ENCODE measurements at places on chromosomes 5 and 9.

DNA sequence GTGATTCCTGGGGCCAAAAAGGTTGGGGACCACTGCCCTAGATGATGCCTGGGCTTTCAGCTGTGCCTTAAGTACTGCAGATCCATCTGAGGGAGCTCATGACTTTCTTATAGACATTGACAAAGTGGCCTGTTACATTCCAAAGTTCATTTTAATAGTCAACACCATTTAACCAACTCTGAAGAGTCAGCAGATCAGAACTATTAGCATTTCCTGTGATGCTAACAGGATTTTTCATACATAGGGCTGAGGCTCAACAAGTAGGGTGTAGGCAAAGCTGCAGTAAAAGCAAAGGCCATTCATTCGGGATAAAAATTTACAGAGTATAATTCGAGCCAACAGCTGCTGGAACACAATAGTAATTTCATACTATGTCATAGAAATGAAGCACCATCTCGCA, 105.4 kb downstream of the LPAR1 start:
- DNase-seq, result no peak
- H3K4me3 ChIP-seq, result no peak overlapping the region
- H3K4me1 ChIP-seq, result no peaks in the 10 kb centered on the region
- H3K27me3 ChIP-seq, result no peaks in the 10 kb centered on the region
- no peak overlapping the region for H3K27ac ChIP-seq

DNA sequence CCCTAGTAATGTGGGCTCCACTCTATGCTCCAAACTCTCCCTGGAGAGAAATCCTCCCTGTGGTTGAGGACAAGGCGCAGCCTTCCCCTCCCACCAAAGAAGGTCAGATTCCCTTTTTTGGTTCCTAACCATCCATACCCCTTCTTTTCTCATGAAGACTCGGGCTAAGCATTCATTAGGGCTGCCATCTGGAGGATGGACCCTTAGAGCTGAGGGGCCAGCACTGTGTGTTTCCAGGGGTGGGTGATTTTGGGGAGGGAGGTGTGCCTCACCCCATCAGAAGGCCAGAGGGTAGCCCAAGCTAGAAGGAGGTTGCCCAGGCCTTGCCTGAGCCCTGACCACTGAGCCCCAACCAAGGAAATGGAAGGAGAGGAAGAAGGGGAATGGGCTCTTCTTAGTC, 36.8 kb downstream of the TGFBI start:
- no peaks in the 10 kb centered on the region for H3K27me3 ChIP-seq
- no peak overlapping the region for H3K4me3 ChIP-seq
- no peaks in the 10 kb centered on the region for H3K4me1 ChIP-seq

DNA sequence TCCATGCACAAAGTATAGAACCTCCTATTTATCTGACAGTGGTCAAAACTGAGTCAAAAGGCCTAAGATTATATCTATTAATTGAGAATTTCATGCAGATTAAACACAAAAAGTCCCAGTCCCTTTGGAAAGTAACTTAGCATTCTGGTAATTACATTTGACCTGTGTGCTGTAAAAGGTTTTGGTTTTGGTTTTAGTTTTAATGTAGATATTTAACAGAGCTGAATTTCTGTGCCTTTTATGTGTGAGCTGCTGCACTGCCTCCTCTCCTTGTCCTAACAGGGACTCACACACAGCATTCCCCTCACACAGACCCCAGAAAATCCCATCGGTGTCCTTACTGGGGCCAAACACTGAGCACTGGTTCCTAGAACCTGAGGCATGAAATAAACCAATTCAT, 31.0 kb upstream of the FSD1L start:
- no peaks in the 10 kb centered on the region for H3K36me3 ChIP-seq
- no peak overlapping the region for H3K4me3 ChIP-seq
- DNase-seq, result no peak
- H3K27ac ChIP-seq, result no peak overlapping the region
- peaks cover 7% of the 10 kb centered on the region for H3K4me1 ChIP-seq

DNA sequence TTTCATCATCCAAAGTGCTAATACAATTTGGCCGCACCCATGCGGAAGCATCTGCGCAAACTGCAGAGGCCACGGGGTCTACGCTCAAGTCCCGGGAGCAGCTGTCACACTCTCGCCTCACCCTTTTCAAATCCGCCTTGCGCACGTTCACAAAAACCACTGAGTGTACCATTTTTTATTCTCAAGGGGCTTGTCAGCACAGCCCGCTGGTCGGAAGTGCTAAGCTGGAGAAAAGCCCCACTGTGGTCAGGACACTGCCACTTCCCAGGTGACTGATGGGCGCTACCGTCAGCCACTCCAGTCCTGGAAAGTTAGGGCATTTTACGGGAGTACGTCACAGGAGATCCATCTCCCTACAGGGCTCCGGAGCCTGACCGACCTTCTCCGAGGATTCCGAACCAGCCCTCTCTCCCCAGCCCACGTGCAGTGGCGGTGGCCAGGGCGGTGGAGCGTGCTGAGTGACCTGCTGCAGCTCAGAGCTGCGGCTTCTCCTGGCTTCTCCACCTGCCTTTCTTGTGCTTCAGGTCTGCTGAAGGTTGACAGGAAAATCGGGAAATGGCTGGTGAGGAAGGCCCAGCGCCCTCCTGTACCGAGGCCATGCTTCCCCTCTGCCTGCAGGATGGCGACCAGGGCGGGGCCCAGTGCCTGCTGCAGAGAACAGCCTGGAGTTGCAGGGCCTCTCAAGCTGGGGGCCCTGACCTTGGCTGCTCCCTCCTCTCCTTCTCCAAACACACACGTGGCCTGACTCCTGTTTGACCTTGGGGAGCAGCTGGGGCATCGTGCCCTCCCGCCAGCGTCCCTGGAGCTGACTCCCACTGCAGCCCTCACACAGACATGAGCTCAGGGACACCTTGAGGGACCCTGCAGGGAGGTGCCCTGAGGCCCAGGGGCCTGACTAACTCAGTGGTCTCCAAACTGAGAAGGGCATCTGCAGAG, 14.3 kb downstream of the RASGEF1C start:
- no peak overlapping the region for H3K4me3 ChIP-seq
- H3K27me3 ChIP-seq, result peaks cover 20% of the 10 kb centered on the region
- no peak overlapping the region for H3K27ac ChIP-seq

GRCh38 chr5:119746984-119747383, 117.6 kb downstream of the FAM170A start:
- H3K27ac ChIP-seq, result no peak overlapping the region
- H3K27me3 ChIP-seq, result peaks cover 9% of the 10 kb centered on the region
- H3K4me1 ChIP-seq, result no peaks in the 10 kb centered on the region
- DNase-seq, result no peak
- H3K4me3 ChIP-seq, result no peak overlapping the region

DNA sequence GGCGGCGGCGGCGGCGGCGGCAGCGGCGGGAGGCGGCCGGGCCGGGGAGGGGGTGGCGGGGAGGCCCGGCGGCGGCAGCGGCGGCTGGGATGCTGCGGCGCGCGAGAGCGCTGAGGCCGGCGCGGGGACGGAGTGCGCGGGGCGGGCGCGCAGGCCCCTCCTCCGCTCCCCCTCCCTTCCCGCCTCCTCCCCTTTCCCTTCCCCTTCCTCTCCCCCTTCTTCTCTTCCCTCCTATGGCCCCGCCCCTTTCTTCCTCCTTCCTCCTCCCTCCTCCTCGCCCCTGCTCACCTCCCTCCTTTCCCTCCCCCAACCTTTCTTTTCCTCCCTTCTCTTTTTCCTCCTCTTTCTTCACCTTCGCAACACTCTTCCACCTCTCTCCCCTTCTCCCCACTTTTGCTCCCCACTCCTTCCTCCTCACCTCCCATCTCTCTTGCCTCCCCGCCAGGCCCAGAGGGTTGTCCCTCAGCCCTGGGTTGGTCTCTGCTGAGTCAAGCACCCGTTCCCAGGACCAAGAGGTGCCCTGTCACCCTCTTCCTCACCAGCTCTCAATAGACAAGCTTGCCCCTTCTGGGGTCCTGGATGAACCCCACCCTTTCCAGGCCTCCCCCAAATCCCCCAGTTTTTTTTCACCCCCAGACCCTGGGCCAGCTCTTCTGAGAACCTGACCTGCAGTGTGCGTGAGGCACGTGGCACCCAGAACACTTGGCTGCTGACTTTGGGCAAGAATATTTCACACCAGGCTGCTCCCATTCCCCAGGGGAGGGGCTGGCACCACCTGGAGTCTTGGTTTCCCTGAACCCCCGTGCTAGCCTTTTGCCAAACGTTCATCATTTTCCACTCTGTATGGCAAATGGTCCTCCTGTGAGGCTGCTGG, at the start of gene SEMA4D:
Gene SEMA4D (minus strand): TSS at position 136 of the 874 bp plus-strand sequence. CDS start 92,657 bp downstream, outside the sequence.
- peak within 1 kb of the TSS; percentile 97 for H3K27ac ChIP-seq
- no peak for DNase-seq
- H3K36me3 ChIP-seq, result peaks cover 7% of the 10 kb centered on the region
- peaks cover 80% of the 10 kb centered on the region for H3K4me1 ChIP-seq

- no peak overlapping the region for H3K4me3 ChIP-seq
- no peak for DNase-seq
- H3K4me1 ChIP-seq, result peaks cover 6% of the 10 kb centered on the region
- no peaks in the 10 kb centered on the region for H3K36me3 ChIP-seq
- no peaks in the 10 kb centered on the region for H3K27me3 ChIP-seq
- no peak overlapping the region for H3K27ac ChIP-seq
Measured at GRCh38 chr9:32500768-32501167, 25.2 kb downstream of the RIGI start.

DNA sequence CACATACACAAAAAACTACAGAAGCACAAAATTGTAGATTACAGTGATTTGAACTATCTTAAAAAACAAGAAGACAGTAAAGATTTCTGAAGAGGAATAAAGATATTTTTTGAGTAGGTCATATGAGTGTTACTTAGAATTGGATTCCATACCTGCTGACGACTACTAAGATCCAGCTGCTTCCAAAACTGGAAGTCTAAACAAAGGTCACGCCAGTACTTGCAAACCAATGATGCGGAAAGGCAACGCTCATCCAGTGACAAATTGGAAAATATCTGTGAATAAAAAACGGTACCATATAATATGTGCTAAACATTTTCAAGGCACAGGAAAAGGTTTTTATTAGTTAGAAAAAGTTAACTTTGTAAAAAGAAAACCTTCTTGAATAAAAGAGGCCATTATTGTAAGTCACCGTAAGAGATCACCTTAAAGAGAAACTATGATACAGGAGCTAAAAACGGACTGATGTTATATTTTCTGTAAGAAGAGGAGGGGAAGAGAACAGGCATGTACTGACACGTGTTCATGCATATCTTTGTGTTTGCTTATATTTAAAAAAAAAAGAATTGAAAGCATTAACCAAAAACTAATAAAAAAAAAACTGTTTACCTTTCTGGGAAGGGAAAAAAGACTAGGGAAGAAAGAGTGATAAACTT, 14.1 kb downstream of the FBXL17 start:
- peak overlapping the region; percentile 45 for H3K27ac ChIP-seq
- H3K4me1 ChIP-seq, result peaks cover 10% of the 10 kb centered on the region
- H3K27me3 ChIP-seq, result no peaks in the 10 kb centered on the region
- DNase-seq, result no peak
- no peak overlapping the region for H3K4me3 ChIP-seq
- H3K36me3 ChIP-seq, result no peaks in the 10 kb centered on the region

GRCh38 chr5:82859451-82860140, 217.6 kb downstream of the TMEM167A start:
- H3K27ac ChIP-seq, result no peak overlapping the region
- no peak for DNase-seq
- H3K4me1 ChIP-seq, result peaks cover 5% of the 10 kb centered on the region
- H3K4me3 ChIP-seq, result no peak overlapping the region
- no peaks in the 10 kb centered on the region for H3K27me3 ChIP-seq

DNA sequence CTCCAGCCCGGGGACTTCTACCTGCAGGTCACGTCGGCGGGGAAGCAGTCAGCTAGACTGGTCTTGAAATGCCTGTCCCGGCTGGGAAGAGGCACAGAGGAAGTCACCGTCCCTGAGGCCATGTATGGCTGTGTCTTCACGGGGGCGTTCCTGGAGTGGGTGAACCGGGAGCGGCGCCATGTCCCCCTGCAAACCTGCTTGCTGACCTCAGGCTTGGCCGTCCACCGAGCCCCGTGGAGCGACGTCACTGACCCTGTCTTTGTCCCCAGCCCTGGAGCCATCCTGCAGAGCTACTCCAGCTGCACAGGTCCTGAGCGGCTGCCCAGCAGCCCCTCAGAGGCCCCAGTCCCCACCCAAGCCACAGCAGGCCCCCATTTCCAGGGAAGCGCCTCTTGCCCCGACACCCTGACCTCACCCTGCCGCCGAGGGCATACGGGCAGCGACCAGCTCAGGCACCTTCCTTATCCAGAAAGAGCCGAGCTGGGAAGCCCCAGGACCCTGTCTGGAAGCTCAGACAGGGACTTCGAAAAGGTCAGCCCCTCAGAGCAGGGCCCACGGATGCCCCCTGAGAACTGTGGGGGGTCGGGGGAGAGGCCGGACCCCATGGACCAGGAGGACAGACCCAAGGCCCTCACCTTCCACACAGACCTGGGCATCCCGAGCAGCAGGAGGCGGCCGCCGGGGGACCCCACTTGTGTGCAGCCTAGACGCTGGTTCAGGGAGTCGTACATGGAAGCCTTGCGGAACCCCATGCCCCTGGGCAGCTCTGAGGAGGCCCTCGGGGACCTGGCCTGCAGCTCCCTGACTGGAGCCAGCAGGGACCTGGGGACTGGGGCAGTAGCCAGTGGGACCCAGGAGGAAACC, 47.8 kb downstream of the PLEKHG4B start:
- H3K4me3 ChIP-seq, result no peak overlapping the region
- H3K36me3 ChIP-seq, result peaks cover 5% of the 10 kb centered on the region
- DNase-seq, result no peak
- peaks cover 2% of the 10 kb centered on the region for H3K4me1 ChIP-seq
- H3K27ac ChIP-seq, result no peak overlapping the region

- peaks cover 7% of the 10 kb centered on the region for H3K27me3 ChIP-seq
- no peaks in the 10 kb centered on the region for H3K4me1 ChIP-seq
- no peak for DNase-seq
- no peak overlapping the region for H3K4me3 ChIP-seq
- no peaks in the 10 kb centered on the region for H3K36me3 ChIP-seq
Measured at GRCh38 chr5:33401482-33402390, 39.0 kb upstream of the TARS1 start.

GRCh38 chr9:98047002-98047401, 9.5 kb upstream of the NANS start:
- H3K4me3 ChIP-seq, result no peak overlapping the region
- no peaks in the 10 kb centered on the region for H3K36me3 ChIP-seq
- H3K27me3 ChIP-seq, result no peaks in the 10 kb centered on the region

GRCh38 chr9:92538541-92538940, 2.8 kb upstream of the ECM2 start:
- no peak for DNase-seq
- H3K36me3 ChIP-seq, result no peaks in the 10 kb centered on the region
- H3K4me3 ChIP-seq, result no peak overlapping the region
- H3K4me1 ChIP-seq, result peaks cover 12% of the 10 kb centered on the region
- H3K27me3 ChIP-seq, result no peaks in the 10 kb centered on the region

- H3K36me3 ChIP-seq, result no peaks in the 10 kb centered on the region
- no peak overlapping the region for H3K27ac ChIP-seq
- no peak for DNase-seq
Measured at GRCh38 chr5:6225121-6225607, 153.2 kb downstream of the MED10 start.

GRCh38 chr9:32385152-32385884, 875 bp downstream of the ACO1 start:
- peaks cover 8% of the 10 kb centered on the region for H3K4me1 ChIP-seq
- H3K36me3 ChIP-seq, result peaks cover 4% of the 10 kb centered on the region
- H3K27ac ChIP-seq, result no peak overlapping the region
- DNase-seq, result no peak

- H3K27ac ChIP-seq, result no peak overlapping the region
- H3K27me3 ChIP-seq, result peaks cover 19% of the 10 kb centered on the region
- DNase-seq, result no peak
- H3K4me3 ChIP-seq, result no peak overlapping the region
- H3K4me1 ChIP-seq, result peaks cover 9% of the 10 kb centered on the region
Measured at GRCh38 chr5:171599411-171599810, 180.0 kb downstream of the FGF18 start.

All from T-helper 17 cell (primary cell).